ENCODE measurements at places on chromosomes 2 and 18. TPM values are rescaled to one million over a fixed set of nuclear protein-coding genes. Genes with fewer than 3 reads are reported as not detected.

EHBP1 gene
- 102 TPM for total RNA-seq

PMAIP1 gene
- total RNA-seq = 45.5 TPM

LIMS4 gene
- not detected for total RNA-seq

C2orf81 gene
- total RNA-seq = 0.72 TPM

AUP1 gene
- 193 TPM for total RNA-seq

PTPRM gene
- total RNA-seq = 43.1 TPM

IL18RAP gene
- total RNA-seq = 0.48 TPM

THUMPD2 gene
- total RNA-seq = 10.4 TPM

COLEC12 gene
- total RNA-seq = 0.24 TPM

ORC4 gene
- 37.7 TPM for total RNA-seq

NLRC4 gene
- total RNA-seq = 0.21 TPM

OTOF gene
- total RNA-seq = under 0.01 TPM

MRO gene
- not detected for total RNA-seq

ZNF236 gene
- total RNA-seq = 8.0 TPM

DRC1 gene
- 0.24 TPM for total RNA-seq

CD8B2 gene
- not detected for total RNA-seq

DSG4 gene
- total RNA-seq = not detected

XDH gene
- total RNA-seq = 3.2 TPM

LRPPRC gene
- total RNA-seq = 89.5 TPM

TSPYL6 gene
- total RNA-seq = not detected

ATG16L1 gene
- total RNA-seq = 55.7 TPM

AQP12A gene
- total RNA-seq = not detected

PROC gene
- total RNA-seq = 1.2 TPM

PRSS56 gene
- total RNA-seq = not detected

PRLH gene
- not detected for total RNA-seq

PFN4 gene
- total RNA-seq = 0.21 TPM

LRRC30 gene
- not detected for total RNA-seq

UGT1A8 gene
- total RNA-seq = under 0.01 TPM

UGT1A3 gene
- total RNA-seq = 0.24 TPM

DLX1 gene
- not detected for total RNA-seq

DAW1 gene
- total RNA-seq = 0.64 TPM

IL1RL2 gene
- 2.2 TPM for total RNA-seq

MLPH gene
- 9.9 TPM for total RNA-seq

Data from tracheal epithelial cell (primary cell).